Activated CD4-positive, CD25-positive, alpha-beta regulatory T cell (primary cell): ENCODE measurements at places on chromosomes 11 and 22.

- DNase-seq: peak; percentile 89
These were observed 10.0 kb downstream of the RELA start for GRCh38 chr11:65652511-65653228.

GRCh38 chr11:104668797-104669463, 229.3 kb downstream of the CASP12 start:
- no peak for DNase-seq

GRCh38 chr11:69999721-70000120, 78.4 kb upstream of the ANO1 start:
- no peak for DNase-seq

DNA sequence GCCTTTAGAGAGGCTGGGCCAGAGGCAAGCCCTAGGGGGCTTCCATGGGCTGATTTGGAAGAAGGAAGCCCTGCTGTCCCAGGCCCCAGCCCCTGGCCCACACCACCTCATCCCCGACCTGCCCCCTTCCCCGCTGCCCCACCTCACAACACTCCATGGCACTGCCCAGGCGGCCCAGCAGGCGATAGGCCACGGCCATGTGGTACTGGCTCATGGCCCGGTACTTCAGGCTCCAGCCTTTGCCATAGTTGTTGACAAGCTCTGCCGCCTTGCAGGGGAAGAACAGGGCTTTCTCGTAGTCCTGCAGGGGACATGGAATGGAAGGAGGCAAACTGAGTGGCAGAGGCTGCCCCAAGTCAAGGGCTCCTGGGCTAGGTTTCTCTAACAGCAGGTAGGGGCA, 6.4 kb downstream of the RAPSN start:
- DNase-seq: no peak

DNA sequence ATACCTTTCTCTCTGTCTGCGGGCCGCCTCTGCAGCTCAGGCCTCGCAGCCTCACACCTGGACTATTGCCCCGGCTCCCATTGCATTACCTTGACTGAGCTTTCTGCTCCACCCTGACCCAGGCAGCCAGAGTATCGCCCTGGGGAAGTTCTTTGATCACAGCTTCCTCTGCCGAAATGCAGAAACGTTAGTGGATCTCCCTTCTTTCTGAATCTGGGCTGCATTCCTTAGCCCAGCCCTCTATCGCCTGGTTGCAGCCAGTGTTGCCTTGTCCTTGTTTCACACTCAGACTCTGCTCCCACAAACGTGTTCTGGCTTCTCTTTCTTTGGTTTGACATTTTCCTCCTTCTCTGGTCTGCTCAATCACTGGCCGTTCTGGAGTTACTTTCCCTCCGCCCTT, 195.7 kb downstream of the ADAMTS15 start:
- no peak for DNase-seq

DNA sequence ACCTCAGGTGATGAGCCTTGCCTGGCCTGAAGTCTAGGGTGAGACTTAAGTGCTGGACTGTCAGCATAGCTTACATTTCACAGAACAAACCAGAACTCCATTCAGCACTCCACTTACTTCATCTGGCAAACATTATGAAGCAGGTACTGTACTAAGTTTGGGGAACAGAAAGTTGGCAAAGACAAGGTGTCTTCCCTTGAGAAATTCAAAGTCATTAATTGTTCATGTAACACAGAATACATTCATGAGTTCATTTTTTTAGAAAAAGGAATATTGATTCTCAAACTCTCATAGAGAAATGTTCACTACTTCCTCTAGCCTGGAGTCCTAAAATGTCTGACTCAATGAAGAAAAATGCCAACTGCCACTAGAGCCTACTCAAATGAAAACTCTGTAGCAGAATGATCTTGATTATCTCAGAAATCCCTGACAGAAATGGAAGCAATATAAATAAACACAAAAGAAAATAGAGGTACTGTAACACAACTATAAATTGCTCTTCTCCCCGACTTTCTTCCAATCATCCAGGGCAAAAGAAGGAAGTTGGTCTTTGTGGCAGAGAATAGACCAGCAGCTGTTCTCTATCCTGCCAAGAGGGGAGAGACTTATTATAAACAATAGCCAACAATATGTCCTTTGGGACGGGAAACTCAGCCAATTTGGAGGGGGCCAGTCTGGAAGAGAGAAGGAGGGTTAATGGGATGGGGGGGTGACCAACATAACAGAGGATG, 129.2 kb upstream of the MTMR2 start:
- no peak for DNase-seq

GRCh38 chr11:38282718-38283117, 1684.7 kb upstream of the RAG2 start:
- no peak for DNase-seq

- no peak for DNase-seq
These were observed 278.9 kb upstream of the NARS2 start for GRCh38 chr11:78853521-78853920.

DNA sequence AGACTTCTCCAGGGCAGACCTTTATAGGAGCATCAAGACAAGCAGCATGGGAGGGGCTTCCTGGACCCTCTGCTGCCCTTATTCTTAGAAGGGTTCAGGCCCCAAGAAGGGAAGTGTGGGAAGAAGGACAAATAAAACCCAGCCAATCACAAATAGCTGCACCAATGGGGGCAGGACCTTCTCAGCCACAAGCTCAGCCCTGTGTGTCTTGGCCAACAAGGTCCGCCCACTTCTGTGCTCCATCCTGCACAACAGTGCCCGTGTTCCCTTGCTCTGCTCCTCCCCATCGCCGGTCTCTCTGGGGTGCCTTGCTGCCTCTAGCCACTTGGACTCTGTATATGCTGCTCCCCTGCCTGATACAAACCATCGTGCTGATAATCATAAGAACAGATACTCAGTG, 86.1 kb downstream of the NAT10 start:
- DNase-seq: no peak

GRCh38 chr11:14687943-14688627, 44.5 kb downstream of the PDE3B start:
- DNase-seq: no peak

- no peak for DNase-seq
These were observed 10.9 kb downstream of the FAM76B start for GRCh38 chr11:95778699-95779098.

- no peak for DNase-seq
These were observed 627.6 kb downstream of the NTM start for GRCh38 chr11:131998020-131998419.

DNA sequence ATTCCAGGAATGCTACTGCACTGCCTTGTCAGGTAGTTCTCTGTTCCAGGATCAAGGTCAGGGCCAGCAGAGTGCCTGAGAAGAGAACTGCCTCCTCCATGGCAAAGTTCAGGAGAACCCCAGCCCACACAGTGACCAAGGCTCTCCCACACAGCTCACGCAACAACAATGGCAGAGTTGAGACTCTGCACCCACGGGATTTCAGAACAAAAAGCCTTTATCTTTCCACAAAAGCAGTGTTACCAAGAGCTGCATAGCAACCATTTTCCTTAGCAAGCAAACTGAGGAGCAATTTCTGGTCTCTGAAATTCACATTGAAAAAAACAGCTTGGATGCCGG, 11.1 kb downstream of the PLAAT3 start:
- no peak for DNase-seq

DNA sequence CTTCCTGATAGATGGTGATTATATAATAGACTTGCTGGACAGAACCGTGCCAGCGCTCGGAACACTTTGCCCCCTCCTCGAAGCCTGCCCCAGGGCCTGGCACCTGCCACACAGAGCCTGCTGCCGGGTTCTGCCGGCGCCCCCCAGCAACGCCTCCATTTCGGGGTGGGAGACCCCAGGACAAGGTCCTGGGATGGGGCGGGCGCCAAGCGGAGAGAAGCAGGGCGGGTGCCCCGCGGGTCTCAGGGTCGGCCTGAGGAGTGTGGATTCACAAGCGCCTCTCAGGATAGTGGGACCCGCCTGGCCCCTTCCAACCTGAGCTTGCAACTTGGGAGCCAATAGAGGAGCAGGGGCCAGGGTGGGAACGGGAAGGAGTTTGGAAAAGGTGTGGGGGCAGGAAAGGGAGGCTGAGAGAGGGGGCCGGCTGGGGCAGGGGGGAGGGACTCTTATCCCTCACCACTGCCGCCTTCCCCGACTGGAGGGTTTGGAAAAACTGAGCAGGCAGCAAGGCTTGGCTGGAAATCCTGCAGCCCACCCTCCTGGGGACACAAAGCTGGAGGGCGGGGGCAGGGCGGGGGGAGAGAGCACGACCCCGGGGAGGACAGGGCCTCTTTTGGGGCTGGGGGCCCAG, 3.3 kb upstream of the BCL9L start:
- no peak for DNase-seq

- DNase-seq: no peak
These were observed 131.6 kb downstream of the MN1 start for GRCh38 chr22:27669798-27670599.

GRCh38 chr11:59176330-59176729, 4.4 kb downstream of the DTX4 start:
- no peak for DNase-seq

DNA sequence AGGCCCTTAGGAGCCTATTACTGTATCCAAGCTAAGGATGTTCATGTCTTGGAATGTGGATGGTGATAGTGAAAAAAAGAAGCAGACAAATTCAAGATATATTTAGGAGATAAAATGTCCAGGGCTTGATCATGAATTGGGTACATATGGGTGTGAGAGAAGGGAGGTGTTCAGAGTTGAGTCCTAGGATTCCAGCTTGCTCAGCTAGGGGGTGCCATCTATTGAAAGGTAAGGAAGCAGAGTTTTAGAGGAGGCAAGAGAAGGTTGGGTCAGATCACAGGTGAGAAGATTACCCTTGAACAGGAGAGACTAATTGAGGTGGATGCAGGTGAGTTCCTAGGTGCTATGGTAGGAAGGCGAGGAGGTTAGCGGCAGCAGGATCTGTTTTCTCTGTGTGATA, 60.5 kb downstream of the GRAMD1B start:
- DNase-seq: no peak

DNA sequence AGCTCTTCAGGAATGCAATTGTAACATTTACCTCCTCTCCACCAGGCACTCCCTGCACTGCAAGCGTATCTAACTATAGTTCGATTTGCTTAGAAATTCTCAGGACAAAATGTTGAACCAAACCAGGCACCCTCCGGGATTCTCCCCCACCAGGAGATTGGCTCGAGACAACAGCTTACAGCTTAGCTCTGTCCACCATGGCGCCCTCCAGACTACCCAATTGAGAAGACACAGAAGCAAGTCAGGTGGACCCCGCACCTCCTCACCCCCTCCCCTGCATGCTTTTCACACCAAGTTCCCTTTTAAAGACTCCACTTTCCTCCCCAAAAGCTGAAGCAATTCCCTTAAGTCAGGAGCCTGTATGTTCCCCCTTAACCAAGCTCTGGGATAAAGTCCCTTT, 34.7 kb upstream of the RFPL3 start:
- DNase-seq: no peak

DNA sequence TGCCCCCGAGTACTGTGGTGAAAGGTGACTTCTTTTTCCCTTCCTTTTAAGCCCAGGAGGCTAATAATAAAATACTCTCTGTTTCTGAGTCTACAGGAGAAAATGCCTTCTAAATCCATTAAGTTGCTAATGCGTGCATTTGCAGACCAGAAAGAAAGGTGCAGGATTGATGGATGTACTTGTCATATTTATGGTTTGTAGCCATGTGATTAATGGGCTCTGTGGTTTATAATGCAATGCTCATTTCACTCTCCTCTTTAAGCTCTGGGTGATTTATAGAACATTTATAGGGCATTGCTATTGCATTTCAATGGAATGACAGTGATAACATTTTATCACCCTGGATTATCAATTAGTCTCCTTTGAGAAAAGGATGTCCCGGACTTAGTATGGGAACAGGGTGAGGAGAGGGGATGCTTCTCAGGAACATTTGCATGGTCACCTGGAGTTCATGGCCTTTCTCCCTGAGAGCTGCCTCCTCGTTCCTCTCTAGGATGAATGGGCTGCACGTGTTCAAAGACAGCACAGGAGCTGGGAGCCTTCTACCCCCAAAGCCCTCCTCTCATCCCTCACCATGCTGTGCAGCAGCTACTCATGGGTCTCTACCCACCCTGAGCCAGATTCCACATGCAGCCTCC, 82.8 kb upstream of the HMGXB4 start:
- no peak for DNase-seq

GRCh38 chr11:3867209-3868091, 12.0 kb downstream of the STIM1 start:
- no peak for DNase-seq

DNA sequence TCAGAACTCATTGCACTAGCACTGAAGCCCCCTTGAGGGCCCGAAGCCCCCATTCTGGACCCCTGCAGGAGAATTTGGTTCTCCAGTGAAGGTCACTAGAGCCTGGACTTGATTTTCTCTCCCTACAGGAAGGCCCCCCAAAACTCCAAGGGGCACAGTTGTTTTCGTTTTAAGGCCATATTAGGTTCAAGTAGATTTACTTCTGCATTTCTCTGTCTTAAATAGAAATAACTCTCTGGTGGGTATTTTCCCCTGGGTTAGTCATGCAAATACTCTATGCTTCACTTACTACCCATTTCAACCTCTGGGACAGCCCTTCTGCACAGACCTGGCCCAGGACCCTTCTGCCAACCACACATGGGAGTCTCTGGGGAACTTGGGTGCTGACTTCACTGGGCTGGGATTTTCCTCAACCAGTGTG, 41.6 kb downstream of the WEE1 start:
- no peak for DNase-seq

GRCh38 chr11:124725719-124726105, 14.0 kb upstream of the NRGN start:
- DNase-seq: no peak

DNA sequence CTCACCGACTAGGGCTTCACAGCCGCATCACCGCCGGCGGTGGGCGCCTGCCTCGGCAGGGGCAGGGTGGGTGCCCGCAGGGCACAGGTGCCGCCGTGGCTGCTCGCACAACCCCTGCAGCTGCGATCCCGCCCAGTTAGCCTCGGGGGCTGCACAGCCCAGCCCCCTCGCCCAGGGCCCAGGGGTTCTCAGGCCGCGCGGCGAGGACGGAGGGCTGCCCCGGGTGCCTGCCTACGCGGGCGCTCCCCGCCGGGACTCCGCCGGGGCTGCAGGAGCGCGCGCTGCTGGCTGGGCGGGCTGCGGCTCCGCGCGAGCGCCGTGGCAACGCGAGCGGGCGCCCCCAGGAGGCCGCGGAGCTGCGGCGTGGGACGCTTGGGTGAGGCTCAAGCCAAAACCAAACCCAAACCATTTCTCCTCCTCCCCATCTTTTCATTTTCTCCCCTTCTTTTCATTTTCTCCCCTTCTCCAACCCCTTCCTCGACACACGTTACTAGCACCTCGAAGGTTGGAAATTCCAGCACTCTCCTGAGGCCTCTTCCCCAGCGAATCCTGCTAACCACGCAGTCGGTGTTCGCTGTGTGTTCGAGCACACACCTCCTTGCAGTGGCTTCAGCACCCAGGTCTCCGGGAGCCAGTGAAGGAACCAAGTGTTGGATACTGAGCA, at the start of gene MICAL3:
TSS of gene MICAL3 (minus strand) at position 286 of the 664 bp plus-strand sequence. CDS start 117,749 bp downstream, outside the sequence.
- DNase-seq: peak; percentile 17

- DNase-seq: no peak
These were observed 1.8 kb downstream of the TLCD5 start for GRCh38 chr11:120326845-120327281.

- no peak for DNase-seq
These were observed 15.7 kb downstream of the IFITM10 start for GRCh38 chr11:1734641-1735081.

GRCh38 chr11:67445515-67445914, 2.2 kb upstream of the CORO1B start:
- DNase-seq: no peak

GRCh38 chr11:118212131-118212725, 12.6 kb downstream of the JAML start:
- DNase-seq: no peak

- no peak for DNase-seq
These were observed 26.7 kb downstream of the SYT9 start for GRCh38 chr11:7278314-7278917.

- DNase-seq: no peak
These were observed 52.9 kb downstream of the COPB1 start for GRCh38 chr11:14446701-14447169.
